ENCODE measurements at places on chromosomes 1 and 21.

DNA sequence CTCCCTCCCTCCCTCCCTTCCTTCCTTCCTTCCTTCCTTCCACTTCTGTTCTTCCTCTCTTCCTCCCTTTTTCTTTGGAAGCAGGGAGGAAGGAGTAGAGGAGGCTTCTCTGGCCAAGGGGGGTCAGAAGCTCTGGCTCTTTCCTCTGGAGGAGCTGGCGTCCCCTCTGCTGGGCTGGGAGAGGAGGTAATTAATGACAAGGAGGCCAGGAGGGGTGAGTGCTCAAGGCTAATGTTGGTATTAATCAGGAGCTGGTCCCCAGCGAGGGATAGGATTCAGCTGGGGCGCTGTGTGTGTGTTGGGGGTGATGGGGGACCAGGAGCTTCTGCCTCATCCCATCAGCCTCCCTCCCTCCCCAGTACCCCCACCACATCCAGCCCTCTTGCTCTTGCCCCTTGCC lies 6.2 kb upstream of the PEAR1 start:
- DNase-seq = no peak

DNA sequence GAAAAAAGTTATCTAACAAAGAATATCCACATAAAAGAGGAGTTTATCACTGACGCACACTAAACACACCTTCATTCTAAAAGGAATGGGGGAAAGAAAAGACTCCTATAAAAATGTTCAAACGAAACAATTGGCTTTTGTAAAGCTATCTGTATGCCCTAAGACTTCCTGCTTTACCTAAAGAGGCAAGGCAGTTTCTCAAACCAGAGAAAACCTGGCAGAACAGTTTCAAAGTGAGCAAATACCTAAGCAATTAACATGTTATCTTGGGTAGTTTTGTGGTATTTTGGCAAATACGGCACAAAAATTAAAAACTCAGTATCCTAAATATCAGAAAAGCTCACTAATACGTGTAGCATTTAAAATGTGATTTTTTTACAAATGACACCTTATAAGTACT lies 1.9 kb downstream of the PUM1 start:
- DNase-seq = no peak

DNA sequence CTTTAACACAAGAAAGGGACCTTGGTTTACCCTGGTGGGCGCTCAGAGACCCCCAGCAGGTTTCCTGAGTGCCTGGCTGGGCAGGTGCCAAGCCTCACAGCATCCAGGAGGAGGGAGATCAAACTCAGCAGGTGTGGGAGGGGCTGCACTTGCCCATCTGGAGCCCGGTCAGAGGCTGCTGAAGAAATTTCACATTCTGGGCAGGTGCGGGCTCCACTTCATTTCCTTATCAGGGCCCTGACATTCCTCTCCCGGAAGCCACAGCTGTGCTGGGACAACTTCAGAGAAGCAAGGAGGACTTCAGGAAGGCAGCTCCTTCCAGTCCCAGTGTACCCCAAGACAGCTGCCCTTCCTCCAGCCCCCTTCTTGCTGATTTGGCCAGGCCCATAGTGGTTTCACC lies 82.9 kb downstream of the ITPKB start:
- DNase-seq = no peak

DNA sequence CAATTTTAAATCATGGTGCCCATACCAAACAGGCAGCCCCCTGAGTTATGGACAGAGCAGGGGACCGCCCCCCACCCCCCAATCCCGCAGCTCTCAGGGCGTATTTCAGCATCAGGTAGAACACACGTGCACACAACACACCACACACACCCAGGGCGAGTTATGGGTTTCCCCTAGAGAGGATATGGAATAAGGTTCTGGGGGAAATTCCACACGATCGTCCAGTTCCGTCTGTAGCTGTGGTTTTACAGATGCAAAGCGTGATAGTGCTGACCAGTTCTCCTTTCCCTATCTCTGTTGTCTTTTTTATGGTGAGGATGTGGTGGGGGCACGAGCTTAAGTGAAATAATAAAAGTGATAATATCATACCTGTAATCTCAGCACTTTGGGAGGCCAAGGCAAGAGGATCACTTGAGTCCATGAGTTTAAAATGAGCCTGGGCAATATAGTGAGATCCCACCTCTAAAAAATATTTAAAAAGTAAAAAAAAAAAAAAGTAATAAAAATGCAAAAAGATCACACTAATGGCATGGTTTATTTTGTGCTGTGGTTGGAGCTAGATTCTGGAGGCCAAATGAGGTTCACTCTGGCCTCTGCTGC lies 25.1 kb downstream of the C2CD2 start:
- no peak for DNase-seq

DNA sequence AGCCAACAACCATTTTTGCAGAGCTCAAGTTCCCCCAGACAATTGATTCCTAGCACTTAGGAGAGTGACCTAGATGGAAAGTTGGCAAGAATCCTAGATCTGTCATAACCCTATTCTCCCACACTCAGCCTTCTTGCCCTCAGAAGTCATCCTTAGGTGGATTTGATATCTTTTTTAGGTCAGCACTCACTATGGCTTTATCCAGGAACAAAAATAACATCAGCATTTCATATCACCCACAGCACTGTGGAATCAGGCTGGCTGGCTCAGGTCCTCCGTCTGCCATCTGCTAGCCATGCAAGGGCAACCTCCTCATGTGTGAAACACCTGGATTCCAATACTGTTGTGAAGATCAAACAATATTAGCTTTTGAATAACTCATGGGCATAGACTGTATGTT lies 6.0 kb downstream of the DPT start:
- DNase-seq = no peak

DNA sequence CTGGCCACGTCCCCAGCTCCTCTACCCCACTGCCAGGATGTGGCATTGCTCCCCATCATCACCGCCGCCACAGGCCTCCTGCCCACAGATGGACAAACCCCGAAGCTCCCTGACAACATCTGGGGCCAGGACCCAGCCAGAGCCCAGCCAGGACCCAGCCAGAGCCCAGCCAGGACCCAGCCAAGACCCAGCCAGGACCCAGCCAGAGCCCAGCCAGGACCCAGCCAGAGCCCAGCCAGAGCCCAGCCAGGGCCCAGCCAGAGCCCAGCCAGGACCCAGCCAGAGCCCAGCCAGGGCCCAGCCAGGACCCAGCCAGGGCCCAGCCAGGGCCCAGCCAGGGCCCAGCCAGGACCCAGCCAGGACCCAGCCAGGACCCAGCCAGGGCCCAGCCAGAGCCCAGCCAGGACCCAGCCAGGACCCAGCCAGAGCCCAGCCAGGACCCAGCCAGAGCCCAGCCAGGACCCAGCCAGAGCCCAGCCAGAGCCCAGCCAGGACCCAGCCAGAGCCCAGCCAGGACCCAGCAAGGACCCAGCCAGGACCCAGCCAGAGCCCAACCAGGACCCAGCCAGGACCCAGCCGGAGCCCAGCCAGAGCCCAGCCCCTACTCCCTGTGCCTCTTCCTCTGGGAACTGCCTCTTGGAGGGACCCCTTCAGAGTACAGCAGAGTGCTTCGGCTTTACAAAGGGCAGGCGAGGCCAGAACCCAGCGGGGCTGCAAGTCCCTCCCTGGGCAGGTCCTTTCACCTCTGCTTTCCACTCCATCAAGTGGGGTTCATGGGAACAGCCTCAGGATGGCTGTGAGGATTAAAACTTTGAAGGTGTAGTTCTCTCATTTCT lies 43.7 kb downstream of the DISP3 start:
- DNase-seq = no peak

- no peak for DNase-seq
These were observed 47.4 kb downstream of the KCNN3 start for GRCh38 chr1:154822717-154823116.
